ENCODE measurements at places on chromosomes 6 and 20. TPM values are rescaled to one million over a fixed set of nuclear protein-coding genes. Genes with fewer than 3 reads are reported as not detected.

- no peaks in the 10 kb centered on the region for H3K36me3 ChIP-seq
- peaks cover 5% of the 10 kb centered on the region for H3K4me1 ChIP-seq
- no peaks in the 10 kb centered on the region for H3K27me3 ChIP-seq
- no peak overlapping the region for H3K27ac ChIP-seq
Observed at GRCh38 chr6:2229742-2230141, 15.7 kb downstream of the GMDS start.

DNA sequence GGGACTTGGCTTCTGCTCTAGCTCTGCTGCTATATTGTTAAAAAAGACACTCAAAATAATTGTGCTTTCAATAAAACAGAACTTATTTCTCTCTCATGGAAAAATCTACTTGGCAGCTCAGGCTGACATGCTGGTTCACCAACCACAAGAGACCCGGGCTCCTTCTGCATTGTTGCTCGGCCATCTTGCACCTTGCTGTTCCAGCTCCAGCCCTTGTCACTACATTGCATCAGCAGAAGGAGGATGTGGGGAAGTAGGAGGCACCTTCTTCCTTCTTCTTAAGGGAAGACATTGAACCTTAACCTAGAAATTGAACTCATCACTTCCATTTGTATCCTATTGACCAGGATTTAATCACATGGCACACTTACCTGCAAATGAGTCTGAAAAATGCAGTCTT is 6.6 kb upstream of the C20orf202 start:
- H3K27me3 ChIP-seq = no peaks in the 10 kb centered on the region
- H3K4me3 ChIP-seq = no peak overlapping the region
- H3K27ac ChIP-seq = no peak overlapping the region
- H3K4me1 ChIP-seq = peaks cover 6% of the 10 kb centered on the region
- no peak for DNase-seq

The VSX1 gene
- not detected for total RNA-seq

DNA sequence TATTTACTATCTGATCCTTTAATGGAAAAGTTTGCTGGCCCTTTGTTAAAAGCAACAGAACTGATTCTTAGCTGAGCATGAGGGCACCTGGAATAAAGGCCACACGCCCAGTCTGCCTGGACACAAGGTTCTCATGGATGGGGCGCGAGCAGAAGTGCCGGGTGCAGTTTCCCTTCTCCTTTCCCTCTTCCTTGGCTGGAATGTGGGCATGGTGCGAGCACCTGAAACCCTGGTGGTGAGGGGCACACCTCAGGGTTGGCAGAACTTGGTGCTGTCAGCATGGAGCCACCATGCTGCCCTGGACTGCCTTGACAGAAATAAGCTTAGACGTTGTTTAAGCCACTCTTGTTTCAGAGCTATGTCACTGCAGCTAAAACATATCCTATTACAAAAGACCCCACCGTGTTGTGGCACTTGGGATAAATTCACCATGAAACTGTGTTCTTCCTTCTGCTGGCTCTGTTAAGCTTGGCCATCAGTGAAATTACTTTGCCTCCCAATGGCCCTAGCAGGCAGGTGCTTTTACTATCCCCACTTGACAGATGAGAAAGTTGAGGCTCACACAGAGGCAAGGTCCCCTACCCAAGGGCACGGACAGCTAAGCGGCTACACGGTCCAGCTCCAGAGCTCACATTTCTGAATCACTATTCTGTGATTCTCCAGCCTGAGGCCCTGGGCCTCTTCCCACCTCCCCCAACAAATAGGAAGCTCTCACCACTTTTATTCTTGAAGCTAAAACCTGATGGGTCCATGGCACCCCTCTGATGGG is 115.9 kb downstream of the PREX1 start:
- DNase-seq = no peak
- no peak overlapping the region for H3K27ac ChIP-seq
- peaks cover 36% of the 10 kb centered on the region for H3K4me1 ChIP-seq
- no peak overlapping the region for H3K4me3 ChIP-seq
- H3K36me3 ChIP-seq = peaks cover 12% of the 10 kb centered on the region

DNA sequence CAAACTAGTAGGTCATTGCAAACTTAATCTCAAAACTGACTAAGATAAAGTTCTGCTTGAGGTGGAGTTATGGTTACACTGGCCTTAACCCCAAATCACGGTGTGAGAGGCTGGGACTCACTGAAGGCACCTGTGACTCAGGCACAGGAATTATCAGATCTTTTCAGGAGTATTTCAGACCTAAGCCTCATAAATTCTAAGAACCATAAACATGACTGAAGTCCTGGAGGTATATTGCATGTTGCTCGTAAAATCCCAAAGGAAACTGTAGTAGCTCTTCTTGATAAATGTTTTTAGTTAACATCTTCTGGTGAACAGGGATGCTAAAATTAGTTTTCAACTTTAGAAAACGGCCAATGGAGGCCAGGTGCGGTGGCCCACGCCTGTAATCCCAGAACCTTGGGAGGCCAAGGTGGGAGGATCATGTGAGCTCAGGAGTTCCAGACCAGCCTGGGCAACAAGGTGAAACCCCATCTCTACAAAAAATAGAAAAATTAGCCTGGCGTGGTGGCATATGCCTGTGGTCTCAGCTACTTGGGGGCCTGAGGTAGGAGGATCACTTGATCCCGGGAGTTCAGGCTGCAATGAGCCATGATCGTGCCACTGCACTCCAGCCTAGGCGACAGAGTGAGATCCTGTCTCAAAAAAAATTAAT is 36.5 kb downstream of the DZANK1 start:
- H3K36me3 ChIP-seq = no peaks in the 10 kb centered on the region
- peaks cover 8% of the 10 kb centered on the region for H3K4me1 ChIP-seq
- no peak overlapping the region for H3K27ac ChIP-seq
- no peaks in the 10 kb centered on the region for H3K27me3 ChIP-seq

GRCh38 chr6:108655806-108656651 is 95.3 kb downstream of the FOXO3 start:
- H3K27me3 ChIP-seq = no peaks in the 10 kb centered on the region
- H3K4me3 ChIP-seq = peak overlapping the region; percentile 6
- H3K36me3 ChIP-seq = no peaks in the 10 kb centered on the region
- peaks cover 67% of the 10 kb centered on the region for H3K4me1 ChIP-seq
- DNase-seq = no peak

All from lower lobe of right lung (tissue), 2 donors.